CD4-positive, alpha-beta memory T cell (primary cell): ENCODE measurements at places on chromosomes 4 and X.

- no peak for DNase-seq
These were observed 178.7 kb downstream of the SLIT2 start for GRCh38 chr4:20430259-20430941.

DNA sequence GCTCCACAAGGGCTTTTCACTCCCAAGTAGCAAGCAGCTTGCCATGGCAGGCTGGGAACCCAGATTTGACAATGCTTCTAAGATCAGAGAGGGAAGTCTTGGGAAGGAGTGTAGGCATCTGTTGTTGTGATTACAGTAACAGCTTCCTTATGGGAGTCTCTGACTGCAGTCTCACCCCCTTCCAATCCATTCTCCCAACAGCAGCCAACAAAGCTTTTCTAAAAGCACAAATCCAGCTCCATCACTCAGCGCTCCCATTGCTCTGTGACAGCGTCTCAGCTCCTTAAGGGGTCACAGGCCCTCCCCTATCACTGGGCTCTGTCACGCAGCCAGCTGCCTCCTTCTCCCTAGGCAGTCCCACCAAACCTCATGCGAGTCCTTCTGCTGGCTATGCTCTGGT, 7.1 kb downstream of the IGFBP7 start:
- no peak for DNase-seq

DNA sequence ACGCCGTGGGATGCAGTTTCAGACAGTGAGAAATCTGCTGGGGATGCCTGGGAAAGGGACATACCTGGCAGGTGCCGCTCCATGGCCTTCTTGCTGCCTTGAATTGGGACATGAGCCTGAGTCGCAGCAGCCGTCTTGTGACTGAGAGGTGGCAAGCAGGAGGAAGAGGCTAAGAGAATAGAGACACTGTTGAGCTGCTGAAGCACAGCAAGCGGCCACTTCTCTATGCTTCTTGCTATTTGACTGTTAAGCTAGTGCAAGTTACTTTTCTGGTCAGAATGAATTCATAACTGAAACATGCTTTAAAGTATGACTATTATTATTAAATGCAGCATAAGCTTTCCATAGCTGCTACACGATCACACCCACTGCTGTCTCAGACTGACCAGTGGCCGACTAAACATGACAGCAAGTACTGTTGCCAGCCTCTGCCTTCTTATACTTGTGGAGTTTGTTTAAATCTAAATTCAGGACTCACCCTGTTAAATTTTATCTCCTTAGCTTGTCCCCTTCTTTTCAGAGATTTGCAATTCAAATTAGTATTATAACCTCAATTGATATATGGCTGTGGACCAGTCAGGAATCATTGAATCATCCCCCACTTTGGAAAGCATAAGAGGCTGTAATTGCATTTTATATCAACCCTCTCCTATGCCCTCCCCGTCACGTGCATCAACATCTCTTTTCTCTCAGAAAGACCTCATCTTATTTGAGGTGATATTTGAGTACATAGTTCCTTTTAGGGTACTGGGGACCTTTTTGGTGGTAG, 24.8 kb upstream of the ACSL1 start:
- no peak for DNase-seq

DNA sequence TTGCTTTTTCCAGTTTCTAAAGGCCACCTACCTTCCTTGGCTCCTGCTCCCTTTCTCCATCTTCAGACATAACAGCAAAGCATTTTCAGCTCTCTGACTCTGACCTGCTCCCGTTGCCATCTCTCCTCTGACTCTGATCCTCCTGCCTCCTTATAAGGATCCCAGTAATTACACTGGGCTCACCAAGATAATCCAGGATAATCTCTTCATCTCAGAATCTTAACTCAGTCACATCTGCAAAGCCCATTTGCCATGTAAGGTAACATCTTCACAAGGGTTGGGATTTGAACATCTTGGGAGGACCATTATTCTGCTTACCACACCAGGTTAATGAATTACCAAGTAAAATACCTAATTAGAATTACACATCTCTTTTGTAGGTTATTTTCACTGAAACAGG, 41.3 kb upstream of the MAGED1 start:
- no peak for DNase-seq

DNA sequence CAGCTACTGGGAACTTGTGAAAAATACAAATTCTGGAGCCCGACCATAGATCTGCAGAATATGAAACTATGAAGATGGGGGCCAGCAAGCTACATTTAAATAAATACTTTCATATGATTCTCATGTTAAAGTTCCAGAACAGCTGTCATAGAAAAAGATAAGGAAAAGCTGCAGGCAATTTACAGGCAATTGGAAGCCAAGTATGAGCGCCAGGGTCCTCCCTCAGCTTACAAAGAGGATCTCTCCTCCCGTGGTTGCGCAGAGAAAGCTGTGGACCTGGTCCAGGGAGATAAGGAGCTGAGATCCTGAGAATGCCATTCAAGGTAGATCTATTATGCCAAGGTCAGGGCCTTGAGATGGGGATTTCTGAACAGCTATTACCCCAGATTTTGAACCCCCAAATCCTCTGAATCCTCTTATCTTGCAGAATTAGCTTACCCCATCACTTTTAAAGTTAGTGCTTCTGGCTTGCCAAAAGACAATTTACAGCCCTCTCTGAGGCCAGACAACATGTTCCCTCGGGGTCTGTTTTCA, 25.6 kb upstream of the FRAS1 start:
- no peak for DNase-seq

GRCh38 chr4:31791666-31792065, 1071.5 kb downstream of the PCDH7 start:
- no peak for DNase-seq

DNA sequence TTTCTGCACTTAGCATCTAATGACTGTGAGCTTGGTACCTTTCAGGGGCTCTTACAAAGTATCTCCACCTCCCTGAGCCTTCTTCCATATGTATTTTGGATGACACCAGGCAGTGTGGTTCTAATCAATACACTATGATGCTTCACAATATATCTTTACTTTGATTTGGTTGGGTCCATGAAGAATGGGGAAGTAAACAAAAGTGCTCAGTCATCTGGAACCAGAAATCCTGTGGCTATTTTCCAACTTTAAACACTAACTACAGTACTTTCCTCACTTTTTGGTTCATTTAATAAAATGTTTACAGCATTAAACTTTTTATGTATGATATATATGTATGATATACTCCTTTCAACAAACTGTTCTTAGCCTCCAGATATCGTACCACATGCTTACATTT, 216.4 kb upstream of the AFF2 start:
- no peak for DNase-seq

- DNase-seq, result no peak
These were observed 1.4 kb downstream of the SLC16A2 start for GRCh38 chrX:74422576-74423288.

GRCh38 chrX:44203791-44204190, 139.7 kb downstream of the EFHC2 start:
- DNase-seq, result no peak

DNA sequence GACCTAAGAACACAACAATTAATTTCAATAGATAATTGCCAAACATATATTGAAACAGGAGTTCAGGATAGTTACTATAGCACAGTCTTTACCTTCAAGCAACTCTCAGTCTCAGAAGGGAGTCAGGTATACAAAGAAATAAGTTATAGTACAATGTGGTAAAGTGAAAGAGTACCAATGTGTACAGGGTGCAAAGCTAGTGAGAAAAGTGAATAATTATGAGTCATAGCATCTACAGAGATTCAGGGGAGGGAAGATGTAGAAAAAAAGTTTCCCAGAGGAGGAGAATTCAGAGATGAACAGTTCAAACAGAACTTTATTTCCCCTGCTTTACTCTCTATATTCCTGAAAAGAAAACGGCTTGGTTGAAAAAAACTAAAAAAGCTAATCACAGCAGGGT, 22.7 kb upstream of the DKK2 start:
- no peak for DNase-seq

DNA sequence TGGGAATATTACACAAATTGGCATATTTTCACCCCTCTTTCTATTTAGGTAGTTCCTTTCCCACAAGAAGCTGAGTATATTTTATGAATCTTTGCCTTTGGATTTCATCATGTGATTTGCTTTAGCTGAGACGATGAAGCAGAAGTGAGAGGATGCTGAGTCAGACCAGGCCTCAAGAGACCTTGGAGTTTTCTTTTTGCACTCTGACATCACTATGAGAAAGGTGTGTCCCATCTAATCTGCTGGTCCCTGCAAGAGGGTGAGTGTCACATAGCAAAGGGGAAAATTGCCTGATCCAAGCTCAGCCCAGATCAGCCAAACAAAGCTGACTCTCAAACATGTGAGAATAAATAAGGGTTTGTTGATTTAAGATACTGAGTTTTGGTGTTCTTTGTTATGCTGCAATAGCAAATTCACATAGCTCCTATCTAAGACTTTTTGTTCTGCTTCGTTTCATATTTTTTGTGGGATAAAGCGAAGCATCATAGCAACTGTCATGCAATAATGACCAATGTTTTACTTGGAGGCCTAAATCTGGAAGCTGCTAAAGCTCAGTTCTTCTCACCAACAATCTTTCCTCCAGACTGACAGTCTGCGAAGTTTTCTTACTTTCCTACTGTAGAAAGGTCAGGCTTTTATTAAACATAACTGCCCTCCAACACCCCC, 176.9 kb downstream of the PDHA2 start:
- DNase-seq, result no peak

- DNase-seq, result no peak
These were observed 4.3 kb downstream of the WDR44 start for GRCh38 chrX:118350221-118350620.

DNA sequence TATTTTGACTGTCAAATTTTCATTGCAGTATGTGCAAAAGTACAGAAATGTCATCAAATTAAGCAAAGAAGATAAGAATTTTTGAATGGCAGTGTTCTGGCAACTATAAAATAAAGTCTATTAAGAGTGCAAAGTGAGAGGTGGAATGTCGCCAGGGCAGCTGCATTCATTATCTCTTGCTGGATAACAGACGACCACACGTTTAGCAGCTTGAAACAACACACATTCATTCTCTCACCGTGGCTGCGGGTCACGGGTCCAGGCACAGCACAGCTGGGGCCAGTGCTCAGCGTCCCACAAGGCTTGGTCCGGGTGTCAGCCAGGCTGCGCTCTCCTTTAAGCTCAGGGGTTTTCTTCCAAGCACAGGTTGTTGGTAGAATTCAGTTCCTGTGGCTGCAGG, 113.9 kb downstream of the GPR143 start:
- DNase-seq, result no peak

DNA sequence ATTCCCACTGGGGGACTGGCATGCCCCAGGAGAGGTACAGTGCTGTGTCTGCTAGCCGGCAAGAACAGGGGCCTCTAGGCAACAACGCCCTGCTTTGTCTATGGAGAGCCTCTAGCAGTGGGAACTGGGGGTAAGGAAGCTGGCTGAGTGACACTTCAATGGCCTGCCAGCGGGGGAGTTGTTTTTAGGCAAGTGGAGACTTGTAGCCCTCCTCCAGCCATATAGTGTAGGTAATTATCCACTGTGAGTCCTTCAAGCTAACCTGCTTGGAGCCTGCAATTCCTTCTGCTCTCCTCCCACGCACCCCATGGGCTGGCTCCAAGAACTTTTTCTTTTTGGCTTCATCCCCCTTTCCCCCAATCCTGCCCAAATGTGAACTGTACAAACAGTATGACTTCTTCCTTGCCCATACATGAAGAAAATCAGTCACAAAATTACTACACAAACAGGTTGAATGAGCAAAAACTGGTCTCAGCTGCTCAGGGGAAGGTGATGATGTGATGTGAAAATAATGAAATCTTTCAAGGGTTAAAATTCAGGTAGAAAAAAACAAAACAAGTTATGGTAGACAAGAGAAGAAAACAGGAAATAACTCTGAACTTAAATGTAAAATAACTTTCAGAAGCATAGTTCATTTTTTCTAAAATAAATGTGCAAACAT, 33.1 kb downstream of the LEF1 start:
- DNase-seq, result no peak

GRCh38 chr4:38876636-38877035, 9.0 kb downstream of the FAM114A1 start:
- DNase-seq, result no peak

GRCh38 chr4:73375328-73375741, 28.8 kb upstream of the ALB start:
- DNase-seq, result no peak

GRCh38 chr4:74654230-74654681, 140.1 kb downstream of the BTC start:
- DNase-seq, result no peak

GRCh38 chr4:159134429-159134828, 31.6 kb downstream of the RAPGEF2 start:
- no peak for DNase-seq

DNA sequence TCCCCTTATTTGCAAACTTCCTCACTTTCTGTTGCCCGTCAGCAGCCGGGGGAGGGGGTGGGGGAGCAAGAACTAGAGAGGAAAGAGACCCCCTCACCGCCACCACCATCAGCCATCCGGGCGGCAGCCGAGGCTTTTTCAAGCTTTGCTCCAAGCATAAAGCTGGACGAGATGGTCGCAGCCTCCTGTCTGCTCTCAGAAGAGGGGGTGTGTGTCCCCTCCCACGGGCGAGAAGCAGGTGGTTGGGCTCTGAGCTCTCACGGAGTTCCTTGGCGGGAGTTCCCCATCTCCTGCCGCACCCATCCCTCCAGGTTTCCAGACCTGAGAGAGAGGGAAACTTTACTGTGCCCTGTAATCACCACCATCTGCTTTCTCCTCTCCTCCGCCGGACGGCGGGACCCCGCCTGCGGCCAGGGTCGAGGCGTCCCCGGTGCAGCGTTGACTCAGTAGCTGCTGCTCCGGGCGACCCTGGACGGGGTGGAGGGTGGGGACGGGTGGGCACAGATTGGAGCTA, 4.7 kb upstream of the ARX start:
- DNase-seq, result no peak

- no peak for DNase-seq
These were observed 85.0 kb upstream of the SORBS2 start for GRCh38 chr4:185896817-185897488.

DNA sequence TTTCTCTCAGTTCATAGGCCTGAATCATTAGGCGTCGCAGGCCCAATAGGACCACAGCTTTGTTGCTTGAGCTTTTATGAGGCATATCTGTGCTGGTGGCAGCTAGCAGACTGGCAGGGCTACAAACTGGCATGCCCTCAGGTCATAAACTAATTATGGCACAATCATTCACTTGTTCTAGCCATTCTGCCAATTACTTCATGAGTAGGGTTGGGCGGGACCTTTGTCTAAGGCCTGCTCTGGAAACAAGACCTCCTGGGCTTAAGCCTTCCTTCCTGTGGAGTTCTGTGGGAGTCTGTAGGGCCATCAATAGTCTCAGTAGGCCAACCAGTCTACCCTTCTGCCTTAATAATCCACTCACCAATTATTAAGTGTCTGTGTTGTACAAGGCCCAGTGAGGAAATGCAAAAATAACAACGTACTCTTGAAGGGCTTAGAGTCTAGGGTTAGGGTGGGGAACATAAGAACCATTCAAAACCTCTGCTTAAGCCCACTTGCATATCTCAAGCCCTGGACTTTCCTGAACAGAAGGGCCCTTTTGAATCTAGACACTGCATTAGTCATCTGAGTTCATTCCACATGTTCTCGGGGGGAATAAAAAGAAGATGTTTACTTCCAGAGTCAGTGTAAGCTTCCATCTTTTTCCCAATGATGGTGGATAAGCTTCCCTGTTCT, 44.5 kb downstream of the SHROOM4 start:
- no peak for DNase-seq
